ENCODE measurements at places on chromosomes 5 and 9.

DNA sequence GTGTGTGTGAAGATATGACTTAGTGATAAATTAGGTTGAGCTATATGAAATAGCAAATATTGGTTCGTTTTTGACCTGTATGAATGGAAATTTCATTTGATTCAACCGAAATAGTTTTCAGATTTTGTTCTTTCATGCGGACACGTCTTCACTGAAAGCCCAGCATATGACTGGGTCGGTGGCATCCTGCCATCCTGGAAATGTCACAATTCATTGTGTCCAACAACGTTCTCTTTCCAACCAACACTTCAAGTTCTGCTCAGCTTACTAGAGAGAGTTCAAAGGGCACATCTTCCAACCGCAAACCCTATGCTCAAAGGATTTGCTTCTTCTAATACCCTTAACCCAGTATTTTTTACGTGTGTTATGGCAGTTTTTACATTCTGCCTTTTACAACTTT, 252.5 kb downstream of the NTRK2 start:
- no peak for DNase-seq

DNA sequence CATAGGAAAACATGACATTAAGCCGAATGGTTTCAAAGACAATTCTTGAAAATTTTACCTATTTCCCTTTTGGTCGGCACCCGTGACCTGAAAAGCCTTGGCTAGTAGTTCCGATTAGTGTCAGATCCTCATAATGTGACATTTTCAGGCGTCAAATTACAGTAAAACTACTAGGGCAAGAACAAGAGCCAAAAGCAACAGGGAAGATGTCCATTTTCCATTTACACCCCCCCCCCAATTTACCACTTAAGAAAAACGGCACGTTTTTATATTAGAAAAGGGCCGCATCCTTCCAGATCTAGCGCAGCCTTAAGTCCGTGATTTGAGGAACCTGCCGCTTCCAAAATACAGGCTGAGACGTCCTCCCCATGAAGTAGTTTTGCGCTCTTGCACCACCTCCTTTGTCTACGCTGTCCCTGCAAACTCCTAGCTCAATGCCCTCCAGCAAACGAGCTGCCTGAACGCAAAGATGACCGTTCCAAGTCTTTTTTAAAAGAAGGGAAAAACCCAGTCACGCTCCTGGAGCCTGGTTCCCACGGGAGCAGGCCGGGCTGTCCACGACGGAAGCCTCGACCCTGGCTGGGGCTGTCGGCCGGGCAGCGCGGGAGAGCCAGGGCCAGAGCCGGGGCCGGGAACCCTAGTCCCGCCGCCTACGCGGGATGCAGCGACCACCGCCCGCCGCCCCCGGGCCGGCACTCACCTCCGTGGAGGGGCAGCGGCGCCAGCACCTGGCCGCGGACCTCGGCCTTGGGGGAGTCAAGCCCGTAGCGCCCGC, 616 bp downstream of the RNF130 start:
- DNase-seq, result peak; percentile 8

GRCh38 chr9:95065224-95065623, 252.3 kb downstream of the FANCC start:
- no peak for DNase-seq

DNA sequence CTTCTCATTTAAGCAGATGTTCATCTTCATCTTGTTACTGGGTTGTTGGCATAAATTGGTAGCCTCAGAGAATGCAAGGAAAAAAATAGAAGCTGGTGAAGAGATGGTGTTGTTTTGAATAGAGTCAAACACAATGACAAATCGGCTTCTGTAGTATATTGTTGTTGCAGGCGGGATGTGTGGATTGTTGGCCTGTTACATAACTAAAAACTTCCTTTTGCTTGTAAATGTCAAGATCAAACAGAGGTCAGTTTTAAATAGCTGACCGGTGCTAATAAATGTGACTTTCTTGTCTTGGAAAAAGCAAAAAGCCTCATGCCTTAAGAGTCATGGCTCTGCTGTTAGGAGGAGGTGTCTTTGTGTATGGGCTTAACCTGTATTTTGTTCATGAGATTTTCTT, 59.2 kb downstream of the CCDC192 start:
- DNase-seq, result no peak

GRCh38 chr9:126661521-126662251, 48.0 kb downstream of the LMX1B start:
- DNase-seq, result no peak

- peak; percentile 51 for DNase-seq
Measured at GRCh38 chr5:24642022-24642421, 2.8 kb downstream of the CDH10 start.

DNA sequence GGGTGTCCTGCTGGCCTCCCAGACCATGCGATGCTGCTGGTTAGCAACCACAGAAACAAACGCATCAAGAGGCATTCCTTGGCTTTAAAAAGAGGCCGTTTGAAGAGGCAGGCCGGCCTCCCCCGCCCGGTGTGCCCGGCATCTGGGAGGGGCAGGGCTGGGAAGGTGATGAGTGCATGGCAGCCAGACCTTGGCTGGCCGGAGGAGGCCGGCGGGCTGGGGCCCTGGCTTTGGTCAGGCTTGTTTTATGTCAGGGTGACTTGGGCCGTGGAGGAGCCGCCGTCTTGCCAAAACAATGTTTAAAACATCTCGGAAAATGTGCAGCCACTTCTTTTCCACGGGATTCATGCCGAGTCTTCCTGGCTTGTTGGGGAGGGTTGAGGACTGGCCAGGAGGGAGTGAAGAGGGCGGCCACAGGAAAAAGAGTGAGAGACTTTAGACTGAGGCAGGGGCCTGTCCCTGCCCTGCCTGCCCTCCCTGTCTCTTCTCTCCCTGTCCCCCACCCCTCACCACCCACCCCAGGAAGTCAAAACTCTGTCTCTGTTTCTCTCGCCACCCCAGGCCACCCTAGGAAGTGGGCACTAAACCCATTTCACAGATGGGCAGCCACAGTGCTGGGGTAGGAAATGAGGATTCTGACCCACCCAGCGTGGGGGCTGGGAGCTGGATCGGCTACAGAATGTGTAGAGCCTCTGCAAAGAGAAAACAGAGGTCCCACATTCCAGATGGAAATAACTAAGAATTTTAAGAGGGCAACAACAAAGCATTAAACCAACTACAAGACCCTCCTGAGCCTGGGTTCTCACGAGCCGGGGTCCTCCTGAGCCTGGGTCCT, 143.0 kb downstream of the RXRA start:
- DNase-seq, result no peak

GRCh38 chr5:67182301-67182790, 14.3 kb downstream of the CD180 start:
- no peak for DNase-seq

DNA sequence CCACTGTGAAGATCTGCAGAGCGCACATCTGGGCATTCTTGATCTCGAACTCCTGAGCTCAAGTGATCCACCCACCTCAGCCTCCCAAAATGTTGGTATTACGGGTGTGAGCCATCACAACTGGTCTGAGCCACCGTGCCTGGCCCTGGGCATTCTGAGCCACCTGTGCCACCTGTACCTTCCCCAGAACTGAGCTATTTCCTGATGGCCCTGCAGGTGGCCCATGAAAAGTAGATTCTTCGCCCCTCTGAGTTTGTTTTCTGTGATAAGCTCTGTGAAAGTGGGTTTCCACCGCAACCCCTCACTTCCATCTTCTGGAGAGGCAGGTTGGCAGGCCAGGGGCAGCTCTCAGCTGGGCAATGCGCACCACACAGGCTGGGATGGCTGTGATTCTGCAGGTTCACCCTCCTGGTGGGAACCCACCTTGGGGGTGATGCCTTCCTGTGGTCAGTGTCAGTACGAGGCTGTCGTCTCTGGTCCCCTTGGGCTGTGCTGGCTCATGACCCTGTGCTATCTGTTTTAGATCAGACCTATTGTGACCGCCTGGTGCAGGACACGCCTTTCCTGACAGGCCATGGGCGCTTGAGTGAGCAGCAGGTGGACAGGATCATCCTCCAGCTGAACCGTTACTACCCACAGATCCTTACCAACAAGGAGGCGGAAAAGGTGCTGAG, 11.3 kb downstream of the CARD19 start:
- no peak for DNase-seq

- no peak for DNase-seq
Measured at GRCh38 chr5:143213851-143214363, 189.6 kb downstream of the NR3C1 start.

DNA sequence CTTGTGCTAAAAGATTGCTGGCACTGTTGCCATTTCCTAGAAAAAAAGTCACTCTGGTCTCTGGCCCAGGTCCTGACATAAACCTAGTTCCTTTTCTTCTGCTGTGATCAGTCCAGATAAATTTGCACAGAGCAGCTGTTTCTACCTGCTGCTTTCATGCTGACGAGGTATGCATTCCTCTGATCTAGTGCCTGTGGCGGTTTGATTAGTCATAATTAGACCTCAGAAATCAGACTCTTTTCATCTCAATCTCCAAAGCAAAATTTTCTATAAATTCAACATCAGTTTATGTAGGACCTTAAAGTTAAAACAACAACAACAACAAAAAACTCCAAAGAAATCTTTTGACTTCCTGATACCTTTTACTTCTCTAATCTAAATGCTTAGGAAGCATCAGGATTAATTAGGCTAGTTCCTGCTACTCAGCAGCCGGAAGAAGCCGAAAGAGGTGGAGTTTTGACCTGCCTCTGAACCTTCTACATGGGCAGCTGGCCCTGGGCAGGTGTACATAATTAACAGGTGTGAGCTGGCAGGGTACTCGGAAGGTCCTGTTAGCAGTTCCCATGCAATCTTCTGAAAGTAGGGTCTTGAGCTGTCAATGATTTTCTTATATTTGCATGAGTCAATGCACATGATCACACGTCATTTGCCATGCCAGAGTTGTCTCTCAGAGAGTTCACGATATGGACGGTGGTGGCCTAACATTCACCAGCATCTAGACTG, 83.3 kb upstream of the CCDC112 start:
- peak; percentile 57 for DNase-seq

GRCh38 chr5:94901191-94901979, 282.9 kb downstream of the SLF1 start:
- no peak for DNase-seq

GRCh38 chr5:138663009-138663408, 87.8 kb upstream of the HSPA9 start:
- no peak for DNase-seq

GRCh38 chr5:9365512-9365911, 180.4 kb downstream of the SEMA5A start:
- no peak for DNase-seq

GRCh38 chr5:148825716-148826052, 727 bp upstream of the ADRB2 start:
- DNase-seq, result no peak

DNA sequence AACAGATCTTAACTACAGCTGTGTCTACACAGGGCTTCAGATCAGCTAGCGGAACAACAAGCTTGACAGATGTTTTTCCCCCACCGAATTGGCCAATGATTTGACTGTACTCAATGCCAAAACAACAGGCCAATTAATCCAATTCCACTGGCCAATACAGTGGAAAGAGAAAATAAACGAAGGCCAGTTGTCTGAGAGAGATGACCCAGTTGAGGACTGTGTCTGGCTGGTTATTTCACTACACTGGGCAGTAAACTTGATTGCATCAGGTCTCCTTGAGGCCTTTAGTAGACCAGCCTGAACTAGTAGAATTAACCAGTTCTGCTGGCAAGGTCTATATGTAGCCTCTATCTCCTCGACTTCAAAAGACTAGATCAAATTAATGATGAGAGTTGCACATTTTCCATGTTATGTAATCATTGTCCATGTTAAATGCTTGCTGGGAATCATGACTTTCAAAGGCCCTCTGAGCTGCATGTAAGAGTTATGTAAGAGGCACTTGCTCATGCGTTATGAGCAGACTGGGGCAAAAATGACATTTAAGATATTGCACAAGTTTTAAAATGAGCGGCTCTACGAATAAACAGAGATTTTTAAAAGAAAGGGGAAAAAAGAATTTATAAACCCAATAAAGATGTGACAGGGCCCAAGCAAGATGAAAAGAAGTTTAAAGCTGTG, 28.3 kb downstream of the SMIM23 start:
- DNase-seq, result no peak

GRCh38 chr5:35488791-35489190, 128.9 kb upstream of the SPEF2 start:
- no peak for DNase-seq

DNA sequence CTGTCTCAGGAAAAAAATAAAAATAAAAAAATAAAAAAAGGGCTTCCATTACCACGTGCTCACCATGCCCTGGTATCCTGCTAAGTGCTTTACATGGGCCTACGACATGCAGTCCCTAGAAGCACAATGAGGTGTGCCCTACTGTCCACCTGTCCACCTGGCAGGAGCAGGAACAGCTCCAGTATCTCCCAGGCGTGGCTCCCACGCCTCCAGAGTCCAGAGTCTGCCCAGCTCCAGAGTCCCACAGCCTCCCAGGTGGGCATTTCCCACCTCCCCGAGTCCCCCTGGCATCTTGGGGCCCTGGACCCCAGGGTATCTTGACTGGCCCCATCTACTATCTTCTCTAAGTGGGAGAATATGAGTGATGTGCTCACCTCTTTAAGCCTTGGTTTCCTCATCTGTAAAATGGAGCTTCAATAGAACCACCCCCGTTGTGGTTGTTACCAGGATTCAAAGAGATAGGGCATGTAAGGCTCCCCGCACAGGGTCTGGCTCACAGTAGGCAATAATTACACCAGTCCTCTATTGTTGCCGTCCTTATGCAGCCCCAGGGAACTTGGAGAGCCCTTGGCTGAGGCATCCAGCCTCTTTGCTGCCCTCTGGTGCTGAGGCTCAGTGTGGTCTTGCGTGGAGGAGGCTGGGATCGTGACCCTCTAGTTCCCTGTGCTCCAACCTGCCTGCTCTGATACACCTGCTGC, 8.9 kb downstream of the CXCL14 start:
- peak; percentile 38 for DNase-seq

- DNase-seq, result no peak
Measured at GRCh38 chr5:112738191-112738560, 491 bp downstream of the APC start.

DNA sequence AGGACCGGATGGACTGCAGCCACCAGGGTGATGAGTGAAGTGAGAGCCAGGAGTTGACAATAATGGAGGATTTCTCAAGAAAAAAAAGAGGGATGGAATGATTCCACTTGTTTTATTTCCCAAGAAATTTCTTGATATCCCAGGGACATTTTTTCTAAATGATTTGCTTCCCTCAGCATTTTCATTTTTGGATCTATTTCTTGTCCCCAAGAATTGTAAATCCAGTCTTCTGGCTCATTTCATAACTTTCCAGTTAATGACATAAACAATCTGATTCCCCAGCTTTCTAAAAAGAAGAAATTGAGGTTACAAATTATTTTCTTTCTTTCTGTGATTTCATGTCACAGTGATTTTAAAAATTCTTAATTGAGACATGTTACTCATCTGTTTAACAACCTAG, 446.5 kb downstream of the PRR16 start:
- DNase-seq, result no peak

DNA sequence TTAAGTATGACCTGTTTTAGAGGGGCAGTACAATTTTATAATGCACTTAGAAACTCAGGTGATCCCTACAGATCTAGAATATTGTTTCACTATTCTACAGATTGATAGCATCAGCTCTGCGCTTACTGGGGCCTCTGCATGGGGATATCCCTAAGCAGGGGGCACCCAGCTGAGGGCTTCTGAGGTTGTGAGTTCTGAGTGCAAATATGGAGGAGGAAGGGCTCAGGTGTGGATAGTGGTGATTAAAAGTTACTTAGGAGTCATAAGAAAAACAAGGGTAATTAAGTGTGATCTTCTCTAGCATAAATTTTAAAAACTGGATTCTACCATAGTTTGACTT, 274.4 kb downstream of the EFNA5 start:
- no peak for DNase-seq

Data from NCI-H1105 treated with DMSO at 0.1 percent for 48 hours (cell line).